ENCODE measurements at places on chromosomes 3 and 15. TPM values are rescaled to one million over a fixed set of nuclear protein-coding genes. Genes with fewer than 3 reads are reported as not detected.

GRCh38 chr15:55742498-55742926 lies 440 bp downstream of the PRTG start:
- no peak for DNase-seq

DNA sequence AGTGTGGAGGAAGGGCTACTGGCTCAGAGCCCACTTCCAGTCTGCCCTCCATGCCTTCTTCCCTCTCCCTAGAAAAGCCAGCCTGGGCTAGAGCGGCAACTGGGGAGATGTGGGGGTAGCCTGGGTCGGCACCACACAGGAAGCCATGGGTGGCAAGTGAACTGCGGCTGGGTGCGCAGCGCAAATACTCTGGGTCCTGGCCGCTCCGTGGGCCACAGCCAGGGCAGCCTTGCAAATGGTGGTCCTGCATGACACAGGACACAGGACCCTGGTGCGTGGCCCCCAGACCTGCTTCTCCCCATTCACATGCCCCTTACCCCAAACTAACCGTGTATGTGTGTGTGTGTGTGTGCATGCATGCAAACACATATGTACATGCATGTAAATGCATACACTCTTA lies 25.7 kb downstream of the PRKCD start:
- no peak for DNase-seq

- DNase-seq, result no peak
Observed at GRCh38 chr3:104746056-104746455, 620.7 kb upstream of the ALCAM start.

Gene DNAH12
- 0.19 TPM for total RNA-seq

DNA sequence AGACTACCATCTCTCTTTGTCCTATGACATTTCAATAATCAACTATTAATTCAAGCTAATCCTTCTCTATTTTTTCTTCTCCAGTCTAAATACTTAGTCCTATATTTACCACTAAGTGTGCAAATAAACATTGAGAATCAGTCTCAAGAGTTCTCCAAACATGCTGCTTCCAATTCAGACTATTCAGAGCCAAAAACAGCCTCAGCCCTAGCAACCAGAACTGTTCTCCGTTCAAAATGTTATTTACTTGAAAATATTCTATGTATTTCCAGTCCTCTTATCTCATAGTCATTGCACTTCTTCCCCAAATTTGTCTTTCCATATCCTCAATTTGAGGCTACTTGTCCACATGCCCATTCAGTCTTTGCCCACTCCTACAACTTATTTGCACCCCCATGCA lies 805.5 kb downstream of the IGSF11 start:
- DNase-seq, result no peak

DNA sequence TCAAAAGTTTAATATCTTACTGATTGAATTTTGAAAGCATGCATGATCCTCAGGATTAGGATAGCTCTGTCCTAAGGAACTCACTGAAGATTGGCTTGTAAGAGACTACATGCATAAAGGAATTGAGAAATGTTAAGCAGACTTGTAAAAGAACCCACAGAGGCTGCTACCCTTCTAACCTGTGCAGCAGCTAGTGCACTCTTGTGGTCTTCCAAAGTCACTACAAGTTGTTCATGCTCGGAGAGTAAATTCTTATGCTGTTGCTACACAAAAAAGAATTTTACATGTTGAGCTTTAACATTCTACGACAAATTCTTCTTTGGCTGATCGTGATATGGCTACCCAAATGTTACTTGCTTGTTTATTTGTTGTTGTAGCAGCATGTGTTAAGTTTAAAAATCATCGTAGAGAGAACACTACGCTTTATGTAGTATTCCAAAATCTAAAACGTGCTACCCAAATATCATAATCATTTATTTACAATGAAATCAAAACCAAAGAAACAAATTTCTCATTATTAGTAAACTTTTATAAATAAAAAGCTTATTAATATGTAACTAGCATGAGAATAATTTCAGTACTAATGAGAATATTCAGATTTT lies 55.0 kb downstream of the GOLIM4 start:
- no peak for DNase-seq

GRCh38 chr15:79213650-79214049 lies 68.9 kb upstream of the ANKRD34C start:
- no peak for DNase-seq

- no peak for DNase-seq
Observed at GRCh38 chr3:155188031-155188430, 105.5 kb downstream of the STRIT1 start.

DNA sequence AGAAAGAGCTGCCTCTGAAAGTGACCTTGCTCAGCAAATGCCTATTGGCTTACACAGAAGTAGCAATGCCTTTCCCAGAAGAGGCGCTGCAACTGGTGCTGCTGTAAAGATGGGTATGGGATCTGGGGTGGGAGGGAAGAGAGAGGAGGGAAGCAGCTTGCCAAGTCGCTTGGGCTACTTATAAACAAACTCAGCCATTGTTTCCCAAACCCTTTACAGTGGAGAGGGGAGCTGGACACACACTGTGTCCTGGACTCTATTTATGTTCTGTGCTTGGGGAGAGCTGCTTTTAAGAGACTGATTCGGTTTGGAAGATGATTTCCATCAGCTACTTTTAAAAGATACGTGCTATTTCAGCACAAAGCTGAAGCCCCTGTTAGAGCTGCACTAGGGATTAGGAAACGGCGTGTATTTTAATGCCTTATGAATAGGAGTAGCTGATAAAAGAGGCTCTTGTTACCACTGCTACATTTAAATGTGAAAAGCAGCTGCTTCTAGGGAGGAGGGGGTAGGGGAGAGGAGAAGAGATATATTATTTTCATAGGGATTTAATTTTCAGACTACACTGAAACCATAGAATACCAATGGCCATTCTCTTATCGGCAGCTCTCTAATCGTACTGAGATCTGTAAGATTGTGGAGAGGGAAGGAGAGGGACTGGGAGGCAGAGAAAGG lies 440.6 kb downstream of the MCTP2 start:
- DNase-seq, result no peak

GRCh38 chr15:72813345-72814004 lies 29.9 kb upstream of the ADPGK start:
- DNase-seq, result no peak

- no peak for DNase-seq
Observed at GRCh38 chr3:155097009-155097349, 16.9 kb downstream of the MME start.

Gene IQCH
- total RNA-seq, result not detected

GRCh38 chr3:80998022-80998421 lies 763.4 kb downstream of the GBE1 start:
- no peak for DNase-seq

Gene GOLGA8S
- 0.47 TPM for total RNA-seq

Gene ISLR2
- total RNA-seq, result 4.7 TPM

DNA sequence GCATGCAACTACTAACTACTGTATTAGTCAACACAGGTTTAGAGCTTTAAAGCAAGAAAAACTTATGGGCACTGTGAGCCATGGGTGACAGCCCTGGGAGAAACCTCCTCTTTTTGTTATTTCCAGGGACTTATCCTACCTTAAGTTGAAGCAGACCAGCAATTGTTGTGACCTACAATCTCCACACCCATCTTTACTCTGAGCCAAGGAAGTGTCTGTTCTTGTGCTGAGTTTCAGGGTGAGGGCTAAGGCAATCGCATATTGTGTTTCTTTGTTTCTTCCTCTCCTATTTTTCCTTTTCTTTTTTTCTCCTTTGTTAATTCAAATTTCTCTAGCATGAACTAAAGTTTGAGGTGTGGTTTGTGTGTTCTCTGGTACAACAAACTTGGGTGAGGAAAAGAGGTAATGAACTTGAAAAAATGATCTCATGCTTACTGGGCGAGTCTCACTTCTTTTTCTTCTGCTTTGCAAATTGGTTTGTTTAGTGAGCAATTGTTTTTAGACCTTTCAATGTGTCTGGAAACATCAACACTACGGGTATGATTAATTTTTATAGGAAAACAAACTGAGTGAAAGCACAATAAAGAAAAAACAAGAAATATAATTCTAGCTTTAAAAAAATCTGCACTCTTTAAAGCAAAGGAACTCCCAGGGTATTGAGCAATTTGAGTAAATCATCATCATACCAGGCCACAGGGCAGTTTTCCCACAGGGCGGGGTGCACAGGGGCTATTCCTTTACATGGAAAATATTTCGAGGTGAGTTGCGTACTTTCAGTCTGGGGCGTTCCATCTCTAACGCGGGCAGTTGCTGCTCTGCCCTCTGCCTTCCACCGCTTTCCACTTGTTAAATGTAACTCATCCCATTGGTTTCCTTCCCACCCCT lies 2.7 kb downstream of the UPK1B start:
- DNase-seq, result no peak

- DNase-seq, result no peak
Observed at GRCh38 chr3:153320585-153321128, 158.6 kb downstream of the RAP2B start.

Gene SORD
- 12.2 TPM for total RNA-seq

- peak; percentile 14 for DNase-seq
Observed at GRCh38 chr15:68205954-68206539, 915 bp upstream of the CALML4 start.

Gene GPR149
- total RNA-seq, result not detected

Gene KBTBD12
- 0.56 TPM for total RNA-seq

Gene UBE2E2
- total RNA-seq, result 83.0 TPM

Gene C3orf22
- total RNA-seq, result not detected

Gene CHRM5
- not detected for total RNA-seq

Gene FILIP1L
- 43.2 TPM for total RNA-seq

Gene LMOD3
- total RNA-seq, result not detected

Gene CHAC1
- total RNA-seq, result 0.63 TPM

Gene ETV5
- 10.7 TPM for total RNA-seq

DNA sequence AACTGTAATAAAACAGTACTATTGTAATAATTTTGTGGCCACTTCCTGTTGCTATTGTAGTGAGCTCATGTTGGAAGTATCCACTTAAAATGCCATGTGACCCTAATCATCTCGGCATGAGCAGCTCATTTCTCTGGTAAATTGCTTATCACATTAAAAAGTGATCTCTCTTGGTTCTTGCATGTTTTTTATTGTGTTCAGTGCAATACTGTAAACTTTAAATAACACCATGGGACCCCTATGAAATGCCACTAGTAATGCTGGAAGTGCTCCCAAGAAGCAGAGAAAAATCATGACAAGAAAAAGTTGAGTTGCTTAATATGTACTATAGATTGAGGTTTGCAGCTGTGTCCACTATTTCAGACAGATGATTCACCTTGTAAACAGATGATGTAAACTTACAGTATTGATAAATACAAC lies 45.6 kb downstream of the NMD3 start:
- DNase-seq, result no peak

- DNase-seq, result no peak
Observed at GRCh38 chr15:52031556-52031955, 12.5 kb downstream of the MAPK6 start.

All from omental fat pad (tissue), 4 donors.